Naive thymus-derived CD4-positive, alpha-beta T cell (primary cell): ENCODE measurements at places on chromosomes 1 and 21.

DNA sequence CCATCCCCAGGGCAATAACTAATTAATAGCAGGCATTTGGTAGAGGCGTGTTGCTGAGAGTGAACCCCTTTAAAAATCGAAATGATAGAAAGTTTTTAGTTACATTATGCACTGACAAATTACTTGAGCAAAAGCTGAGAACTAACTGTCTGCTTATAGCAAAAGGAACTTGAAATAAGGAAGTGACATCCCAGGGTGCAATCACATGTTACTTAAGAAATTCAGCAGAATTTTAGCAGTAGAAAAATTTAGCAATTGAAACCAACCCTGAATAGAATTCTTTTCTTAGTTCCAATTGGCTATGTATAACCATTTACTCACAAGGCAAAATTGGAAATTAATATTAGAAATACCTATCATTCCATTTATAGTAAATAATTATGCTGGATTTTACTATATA, 139.5 kb upstream of the SAMSN1 start:
- no peak for DNase-seq

DNA sequence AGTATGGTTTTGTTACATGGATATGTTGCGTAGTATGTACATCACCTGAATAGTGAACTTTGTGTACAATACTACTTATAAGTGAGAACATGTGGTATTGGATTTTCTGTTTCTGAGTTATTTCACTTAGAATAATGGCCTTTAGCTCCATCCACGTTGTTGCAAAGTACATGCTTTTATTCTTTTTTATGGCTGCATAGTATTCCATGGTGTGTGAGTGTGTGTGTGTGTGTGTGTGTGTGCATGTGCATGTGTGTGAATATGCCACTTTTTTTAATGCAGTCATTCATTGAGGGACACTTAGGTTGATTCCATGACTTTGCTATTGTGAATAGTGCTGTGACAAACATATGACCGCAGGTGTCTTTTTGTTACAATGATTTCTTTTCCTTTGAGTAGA, 147.8 kb downstream of the LEPR start:
- DNase-seq, result no peak

DNA sequence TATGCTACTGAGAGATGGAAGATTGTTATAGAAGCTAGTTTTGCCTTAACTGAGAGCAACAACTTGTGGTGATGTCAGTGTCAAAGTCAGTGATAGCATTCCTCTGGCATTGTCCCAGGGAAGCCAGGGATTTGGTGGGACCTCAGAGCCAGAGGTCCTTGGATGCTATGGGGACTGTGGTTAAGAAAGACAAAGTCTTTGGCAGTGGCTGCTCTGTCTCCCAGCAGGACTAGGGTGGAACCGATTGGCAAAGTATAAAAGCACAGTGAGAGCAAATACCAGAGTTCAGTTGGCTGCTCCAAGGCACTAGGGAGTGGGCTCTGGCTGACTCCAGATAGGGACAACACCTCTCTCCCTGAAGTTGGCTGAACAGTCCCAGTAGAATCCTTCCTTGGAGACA, 104.8 kb downstream of the GDAP2 start:
- DNase-seq, result no peak

DNA sequence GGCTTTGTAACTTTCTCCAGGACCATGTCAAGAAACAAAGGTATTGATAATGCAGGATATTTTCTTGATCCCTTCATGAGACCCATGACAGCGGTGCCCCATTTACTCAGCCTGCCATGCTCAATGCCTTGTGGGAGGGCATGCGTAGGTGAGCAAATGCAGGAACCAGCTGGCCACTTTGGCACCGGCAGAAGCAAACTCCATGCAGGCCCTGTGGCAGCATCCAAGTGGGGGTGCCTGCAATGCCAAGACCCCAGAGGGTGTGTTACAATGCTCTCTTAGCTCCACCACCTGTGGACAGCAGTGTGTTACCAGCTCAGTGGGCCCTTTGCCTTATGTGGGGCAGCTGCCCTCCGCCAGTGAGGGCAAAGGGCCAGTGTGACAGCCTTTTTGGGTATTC, 108.1 kb downstream of the ATP1B1 start:
- no peak for DNase-seq

DNA sequence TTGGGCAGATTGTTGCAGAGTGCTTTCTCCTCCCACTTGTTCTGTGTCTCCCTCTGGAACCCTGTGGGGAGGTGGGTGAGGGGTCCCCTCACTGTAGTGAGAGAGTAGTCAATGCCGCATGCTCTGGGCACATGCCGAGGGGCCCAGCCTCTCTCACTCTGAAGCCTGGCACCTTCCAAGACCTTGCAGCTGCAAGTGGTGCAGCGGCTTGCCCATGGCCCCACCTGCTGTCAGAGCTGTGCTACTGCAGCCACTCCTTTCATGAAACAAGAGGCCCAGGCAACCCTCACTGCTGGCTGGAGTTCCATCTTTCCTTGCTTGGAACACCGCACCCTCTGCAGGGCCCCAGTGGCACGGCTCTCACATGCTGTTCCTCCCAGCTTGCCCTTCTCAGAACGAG, 58.4 kb upstream of the COL6A1 start:
- peak; percentile 34 for DNase-seq

- DNase-seq, result no peak
Measured at GRCh38 chr1:46583494-46583893, 20.6 kb downstream of the MKNK1 start.

GRCh38 chr21:34936883-34937563, 112.1 kb downstream of the RUNX1 start:
- no peak for DNase-seq

GRCh38 chr1:40945491-40945973, 34.0 kb upstream of the CTPS1 start:
- no peak for DNase-seq

DNA sequence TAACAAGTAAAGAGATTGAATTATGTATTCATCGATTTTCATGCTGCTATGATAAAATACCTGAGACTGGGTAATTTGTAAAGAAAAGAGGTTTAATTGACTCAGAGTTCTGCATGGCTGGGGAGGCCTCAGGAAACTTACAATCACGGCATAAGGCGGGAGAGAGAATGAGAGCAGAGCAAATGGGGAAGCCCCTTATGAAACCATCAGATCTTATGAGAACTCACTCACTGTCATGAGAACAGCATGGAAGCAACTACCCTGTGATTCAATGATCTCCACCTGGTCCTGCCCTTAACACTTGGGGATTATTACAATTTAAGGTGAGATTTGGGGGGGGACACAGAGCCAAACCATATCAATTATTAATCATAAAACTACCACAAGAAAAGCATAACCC, 3.3 kb upstream of the GBP3 start:
- no peak for DNase-seq

DNA sequence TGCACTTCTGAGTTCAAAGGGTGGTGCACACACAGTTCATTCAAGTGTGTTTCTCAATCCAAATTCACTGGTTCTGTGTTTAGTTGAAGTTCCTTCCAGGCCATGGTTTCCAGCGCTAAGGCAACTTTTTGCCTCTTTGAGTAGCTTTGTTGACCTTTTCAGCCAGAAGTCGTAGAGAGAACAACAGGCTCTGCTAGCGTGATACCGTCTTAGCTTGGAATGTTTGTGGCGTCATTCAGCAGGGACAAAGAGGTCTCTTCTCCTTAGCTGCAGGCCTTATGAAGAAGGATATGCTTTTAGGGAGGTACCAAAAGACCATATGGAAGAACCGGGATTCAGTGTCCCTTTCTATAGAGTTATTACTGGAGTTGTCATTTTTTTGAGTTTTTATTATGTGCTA, 65.7 kb downstream of the CNIH3 start:
- DNase-seq, result no peak

GRCh38 chr1:232880354-232880753, 70.1 kb upstream of the NTPCR start:
- DNase-seq, result no peak

DNA sequence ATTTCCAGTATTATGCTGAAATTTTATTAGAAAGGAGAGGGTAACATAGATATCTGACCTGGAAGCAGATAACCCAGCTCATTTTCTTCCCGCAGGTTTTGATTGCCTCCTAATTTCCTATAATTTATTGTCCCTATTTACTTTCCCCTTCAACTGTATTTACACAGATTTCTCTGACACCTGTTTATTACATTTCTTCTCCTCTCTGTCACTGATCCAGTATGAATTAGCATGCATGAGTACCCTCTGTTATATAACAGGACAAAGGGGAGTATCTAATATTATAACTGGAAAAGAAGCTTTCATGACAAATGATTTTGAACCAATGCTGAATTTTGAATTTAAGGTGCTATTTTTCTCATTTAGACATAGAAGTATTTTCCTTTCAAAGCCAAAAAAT, 37.4 kb downstream of the DENND1B start:
- no peak for DNase-seq

DNA sequence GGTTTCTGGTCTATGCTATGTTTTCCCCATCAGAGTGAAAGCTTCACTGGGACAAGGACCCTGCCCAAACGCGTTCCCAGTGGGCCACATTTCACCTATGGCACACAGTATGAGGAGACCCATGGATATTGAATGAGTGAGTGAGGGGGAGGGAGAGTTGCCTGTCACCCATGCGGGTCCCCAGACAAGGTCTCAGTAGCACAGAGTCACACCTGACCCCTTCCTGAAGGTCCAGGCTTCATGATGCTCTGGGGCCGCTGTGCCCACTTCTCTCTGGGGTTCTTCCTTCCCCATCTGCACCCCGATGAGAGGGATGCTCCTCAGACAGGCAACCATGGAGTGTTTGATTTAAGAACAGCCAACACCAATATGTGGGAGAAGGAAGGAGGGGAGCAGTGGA, 72.3 kb upstream of the CSF3R start:
- DNase-seq, result no peak

- no peak for DNase-seq
Measured at GRCh38 chr1:238177960-238178645, 287.4 kb upstream of the ZP4 start.

- DNase-seq, result no peak
Measured at GRCh38 chr1:99397029-99397428, 132.7 kb downstream of the PLPPR4 start.

GRCh38 chr1:46246548-46247435, 771 bp upstream of the RAD54L start:
- DNase-seq, result no peak

GRCh38 chr1:207832796-207833195, 78.1 kb downstream of the CD34 start:
- no peak for DNase-seq

- no peak for DNase-seq
Measured at GRCh38 chr1:234771642-234772344, 161.8 kb upstream of the IRF2BP2 start.

DNA sequence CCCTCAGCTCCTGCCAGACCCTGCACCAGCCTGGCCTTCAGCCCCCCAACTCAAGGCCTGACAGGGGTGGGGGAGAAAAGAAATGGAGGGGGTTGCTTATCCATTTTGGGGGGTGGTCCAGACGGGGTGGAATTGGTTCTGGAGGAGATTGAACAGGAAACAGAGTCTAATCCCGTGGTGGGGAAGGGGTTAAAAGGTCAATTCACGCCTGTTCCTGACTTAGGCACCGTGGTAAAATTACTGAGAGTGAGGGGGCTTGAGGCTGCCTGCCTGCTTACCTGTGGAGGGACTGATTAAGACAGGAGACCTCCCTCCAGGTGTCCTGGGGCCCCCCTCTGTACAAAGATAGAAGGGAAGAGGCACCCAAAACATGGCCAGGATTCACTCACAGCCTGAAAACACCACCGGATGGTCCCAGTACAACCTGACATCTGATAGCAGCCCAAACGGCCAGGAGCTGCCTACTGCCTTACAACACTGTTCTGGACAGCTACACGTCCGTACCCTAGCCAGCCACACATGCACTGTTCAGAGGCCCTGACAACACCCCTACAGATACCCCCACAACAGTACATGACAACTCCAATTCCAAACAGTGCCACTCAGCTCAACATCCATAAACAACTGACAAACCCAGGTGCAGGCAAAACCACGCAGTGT, 31.8 kb downstream of the AHDC1 start:
- DNase-seq, result no peak

GRCh38 chr1:193077991-193078390, 18.6 kb downstream of the RO60 start:
- DNase-seq, result no peak

DNA sequence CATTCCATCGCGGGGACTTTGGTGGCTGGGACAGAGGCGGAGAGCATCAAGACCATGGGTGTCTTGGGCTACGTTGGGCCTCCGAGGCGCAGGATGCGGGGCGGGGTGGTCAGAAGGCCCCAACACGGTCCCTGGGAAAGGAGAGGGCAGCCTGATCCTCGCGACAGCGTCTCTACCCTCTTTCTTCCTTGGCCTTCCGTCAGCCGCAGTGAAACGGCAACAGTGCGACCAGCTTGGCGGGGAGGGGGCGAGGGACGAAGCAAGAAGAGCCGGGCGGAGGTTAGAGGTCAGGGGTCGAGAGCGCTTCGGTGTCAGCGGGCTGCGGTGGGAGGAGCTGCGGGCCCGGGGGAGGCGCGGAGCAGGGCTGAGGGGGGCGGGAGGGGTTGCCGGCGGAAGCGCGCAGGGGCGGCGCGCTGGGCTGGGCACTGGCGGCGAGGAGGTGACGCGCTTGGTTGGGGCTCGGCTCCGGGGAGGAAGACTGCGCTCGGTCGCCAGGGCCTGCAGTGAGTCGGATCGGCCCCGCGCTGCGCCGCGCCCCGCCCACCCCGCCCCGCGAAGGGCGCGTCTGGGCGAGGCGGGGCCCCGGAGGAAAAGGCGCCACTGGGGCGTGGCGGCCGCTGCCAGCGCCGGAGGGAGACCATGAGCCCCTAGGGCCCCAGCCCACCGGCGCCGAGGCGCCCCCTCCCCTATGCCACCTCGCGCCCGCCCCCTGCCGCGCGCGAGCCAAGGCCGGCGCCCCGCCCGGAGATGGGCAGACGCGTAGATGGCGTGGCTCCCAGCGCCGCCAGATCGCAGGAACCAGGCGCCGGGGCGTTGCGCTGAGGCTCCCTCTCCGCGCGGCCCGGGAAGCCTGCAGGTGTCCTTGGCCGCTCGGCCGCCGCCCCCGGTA, at the start of gene KCNC4:
Gene KCNC4, plus strand, starts transcription at position 600 of the 889 bp plus-strand sequence. CDS start 1,186 bp downstream, outside the sequence.
- DNase-seq, result peak; percentile 92

- DNase-seq, result no peak
Measured at GRCh38 chr1:2273401-2274090, 45.4 kb downstream of the SKI start.

- DNase-seq, result peak; percentile 83
Measured at GRCh38 chr21:39388038-39388810, 39.3 kb upstream of the HMGN1 start.

GRCh38 chr1:68799096-68799495, 302.2 kb upstream of the DEPDC1 start:
- no peak for DNase-seq

DNA sequence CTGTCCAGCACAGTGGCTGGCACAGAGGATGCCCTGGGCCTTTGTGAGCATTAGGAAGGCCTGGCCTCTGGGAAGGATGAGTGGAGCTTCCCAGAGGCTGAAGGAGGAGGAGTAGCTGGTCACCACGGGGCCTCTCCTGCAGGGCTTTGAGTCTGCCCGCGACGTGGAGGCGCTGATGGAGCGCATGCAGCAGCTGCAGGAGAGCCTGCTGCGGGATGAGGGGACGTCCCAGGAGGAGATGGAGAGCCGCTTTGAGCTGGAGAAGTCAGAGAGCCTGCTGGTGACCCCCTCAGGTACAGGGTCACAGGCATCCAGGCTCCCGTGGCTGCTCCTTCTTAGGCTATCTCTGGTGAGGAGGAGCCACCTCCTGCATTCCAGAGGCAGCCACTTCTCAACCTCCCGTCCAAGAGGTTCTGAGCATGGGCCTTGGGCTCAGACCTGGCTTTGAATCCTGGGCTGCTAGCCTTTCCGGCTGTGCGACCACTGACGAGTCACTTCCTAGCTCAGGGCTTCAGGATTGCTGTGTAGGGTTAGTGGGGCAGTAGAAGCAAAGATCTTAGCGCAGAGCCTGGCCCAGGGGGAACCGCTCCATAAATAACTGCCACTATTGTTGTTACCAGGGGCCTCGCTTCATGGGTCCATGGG, 14.0 kb downstream of the SESN2 start:
- DNase-seq, result no peak
